ENCODE measurements at places on chromosomes 1 and 21.

GRCh38 chr1:111920221-111921024, 69.0 kb downstream of the KCND3 start:
- no peak for DNase-seq

DNA sequence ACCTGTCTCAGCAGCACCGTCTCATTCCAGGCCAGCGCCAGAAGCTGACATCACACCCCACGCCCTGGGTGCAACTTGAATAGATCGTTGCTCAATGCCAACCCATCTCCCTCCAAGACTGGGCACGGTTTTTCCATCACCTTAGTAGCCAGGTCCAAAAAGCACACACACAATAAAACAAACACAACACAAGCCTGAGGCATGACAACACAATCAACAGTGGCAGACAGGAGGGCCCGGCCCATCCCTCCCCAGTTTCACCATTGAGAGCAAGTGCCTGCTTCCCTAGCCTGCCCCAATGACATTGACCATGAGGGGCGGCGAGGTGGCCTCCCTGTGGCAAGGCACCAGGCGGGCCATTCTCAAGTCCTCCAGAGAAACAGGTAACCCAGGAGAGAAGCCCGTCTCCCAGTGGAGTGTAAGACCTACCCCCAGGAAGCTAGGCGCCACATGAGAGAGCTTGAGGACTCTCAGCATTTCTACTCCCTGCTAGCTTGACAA, 2.7 kb downstream of the IFFO2 start:
- DNase-seq: no peak

DNA sequence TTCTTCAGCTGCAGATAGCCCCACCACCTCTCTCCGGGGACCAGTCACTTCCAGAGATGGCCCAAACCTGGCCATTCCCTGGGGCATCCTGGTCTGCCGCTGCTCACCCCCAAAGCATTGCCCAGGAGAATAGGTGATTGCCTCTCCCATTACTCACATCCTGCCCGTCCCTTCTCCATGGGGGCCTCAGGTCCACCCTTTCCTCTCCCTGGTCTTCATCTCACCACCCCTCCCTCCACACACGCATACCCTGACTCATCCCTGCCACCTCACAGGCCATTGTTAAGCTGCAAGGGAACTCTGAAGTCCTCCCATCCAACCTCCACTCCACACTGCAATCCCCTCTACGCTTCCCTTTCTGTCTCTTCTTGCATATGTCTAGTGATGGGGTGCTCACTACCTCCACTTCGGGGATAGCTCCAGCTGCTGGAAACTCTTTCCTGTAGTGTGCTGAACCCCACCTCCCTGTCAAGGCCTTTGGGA, at the start of gene PLEKHG5:
Gene PLEKHG5 (minus strand): TSS at position 188 of the 483 bp plus-strand sequence. CDS start 14,096 bp downstream, outside the sequence.
- peak; percentile 80 for DNase-seq

GRCh38 chr21:38733972-38734546, 71.7 kb upstream of the ETS2 start:
- peak; percentile 62 for DNase-seq

DNA sequence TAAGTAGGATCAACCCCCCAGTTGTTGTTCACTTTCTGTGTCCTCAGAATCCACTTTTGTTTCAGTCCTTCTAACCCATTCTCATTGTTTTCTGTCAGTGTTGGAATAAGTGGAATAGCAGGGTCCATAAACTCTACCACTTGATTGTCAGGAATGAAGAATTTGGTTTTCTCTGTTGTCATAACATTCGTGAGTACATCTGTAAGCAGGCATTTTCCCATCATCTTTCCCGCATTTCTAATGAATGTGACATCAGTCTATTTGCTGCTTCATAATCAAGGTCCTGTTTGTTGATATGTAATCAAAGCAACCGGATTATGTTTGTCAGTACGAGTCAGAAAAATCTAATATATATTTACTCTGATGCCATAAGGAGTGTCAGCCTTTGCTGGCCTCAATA, 147.1 kb downstream of the KIF26B start:
- no peak for DNase-seq
